ENCODE measurements at places on chromosomes 7 and 10.

DNA sequence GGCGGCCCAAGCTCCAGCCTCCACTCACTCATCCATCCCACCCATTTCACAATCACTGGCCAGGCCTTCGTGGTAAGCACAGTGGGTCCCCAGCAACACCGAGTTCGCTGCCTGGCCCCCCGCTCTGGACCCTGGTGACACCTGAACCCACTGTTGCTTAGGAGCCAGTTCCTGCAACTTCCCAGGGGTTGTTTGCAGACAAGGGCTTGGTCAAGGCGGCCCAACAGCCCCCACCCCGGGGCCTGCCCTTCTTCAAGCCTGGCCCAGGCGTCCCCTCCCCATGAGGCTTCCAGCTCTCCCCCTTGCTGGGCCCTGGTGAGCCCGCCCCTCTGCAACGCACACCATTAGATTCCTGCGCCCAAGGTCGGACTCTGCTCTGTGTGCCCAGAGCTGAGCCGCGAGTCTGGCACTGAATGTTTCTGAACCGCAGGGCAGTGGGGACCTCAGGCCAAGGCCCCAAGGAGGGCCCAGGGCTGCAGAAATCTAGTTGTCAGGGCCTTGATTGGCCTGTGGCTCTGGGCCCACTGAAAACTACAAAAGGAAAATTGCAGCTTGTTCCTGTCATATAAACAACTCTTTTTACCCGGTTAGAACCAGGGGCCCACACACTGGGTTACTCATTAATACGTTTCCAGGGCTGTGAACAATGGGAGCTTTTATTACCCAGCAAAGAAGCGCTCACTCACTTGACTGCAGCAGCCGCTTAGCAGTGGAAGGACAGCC is 2.1 kb upstream of the COX19 start:
- DNase-seq = peak; percentile 65

DNA sequence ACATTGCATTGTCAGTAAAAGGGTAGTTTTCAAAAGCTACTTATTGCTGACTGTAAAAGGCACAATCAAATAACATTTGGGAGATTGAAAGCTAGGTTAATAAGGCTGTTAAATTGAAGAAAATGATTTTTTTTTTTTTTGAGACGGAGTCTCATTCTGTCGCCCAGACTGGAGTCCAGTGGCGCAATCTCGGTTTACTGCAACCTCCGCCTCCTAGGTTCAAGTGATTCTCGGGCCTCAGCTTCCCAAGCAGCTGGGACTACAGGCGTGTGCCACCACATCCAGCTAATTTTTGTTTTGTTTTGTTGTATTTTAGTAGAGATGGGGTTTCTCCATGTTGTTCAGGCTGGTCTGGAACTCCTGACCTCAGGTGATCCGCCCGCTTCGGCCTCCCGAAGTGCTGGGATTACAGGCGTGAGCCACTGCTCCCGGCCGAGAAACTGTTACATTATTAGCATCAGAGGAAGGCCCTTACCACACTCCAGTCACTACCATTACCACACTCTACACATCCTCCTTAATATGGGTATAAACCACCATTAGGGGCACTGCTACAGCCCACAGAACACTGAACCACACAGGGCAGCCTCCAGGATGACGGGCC is 1.0 kb downstream of the CYP51A1 start:
- DNase-seq = no peak

GRCh38 chr7:135601182-135601581 is 43.5 kb downstream of the NUP205 start:
- DNase-seq = no peak

GRCh38 chr10:114115661-114116445 is 58.1 kb downstream of the CCDC186 start:
- peak; percentile 32 for DNase-seq

- DNase-seq = no peak
Measured at GRCh38 chr10:57333880-57334279, 933.8 kb downstream of the IPMK start.

GRCh38 chr7:21986096-21986495 is 40.4 kb upstream of the CDCA7L start:
- no peak for DNase-seq

- no peak for DNase-seq
Measured at GRCh38 chr7:132009778-132010177, 453.4 kb upstream of the PODXL start.

DNA sequence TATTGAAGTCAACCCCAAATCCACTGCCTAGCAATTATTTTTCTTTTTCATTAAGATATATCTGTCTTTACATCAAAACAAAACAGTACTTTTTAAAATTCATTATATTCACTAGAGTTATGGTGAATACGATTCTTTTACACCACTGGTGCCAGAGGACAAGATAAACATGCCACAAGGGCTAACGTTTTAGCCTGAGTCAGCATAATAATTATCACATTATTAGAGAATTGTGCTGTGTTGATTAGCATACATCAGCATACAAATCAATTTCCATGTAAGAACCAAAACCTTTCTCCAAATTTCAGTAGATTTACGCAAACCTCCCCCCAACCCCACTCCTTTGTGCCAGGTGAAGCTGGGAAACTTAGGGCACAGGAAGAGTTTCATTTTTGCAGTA is 131.1 kb upstream of the TMEM106B start:
- DNase-seq = no peak

DNA sequence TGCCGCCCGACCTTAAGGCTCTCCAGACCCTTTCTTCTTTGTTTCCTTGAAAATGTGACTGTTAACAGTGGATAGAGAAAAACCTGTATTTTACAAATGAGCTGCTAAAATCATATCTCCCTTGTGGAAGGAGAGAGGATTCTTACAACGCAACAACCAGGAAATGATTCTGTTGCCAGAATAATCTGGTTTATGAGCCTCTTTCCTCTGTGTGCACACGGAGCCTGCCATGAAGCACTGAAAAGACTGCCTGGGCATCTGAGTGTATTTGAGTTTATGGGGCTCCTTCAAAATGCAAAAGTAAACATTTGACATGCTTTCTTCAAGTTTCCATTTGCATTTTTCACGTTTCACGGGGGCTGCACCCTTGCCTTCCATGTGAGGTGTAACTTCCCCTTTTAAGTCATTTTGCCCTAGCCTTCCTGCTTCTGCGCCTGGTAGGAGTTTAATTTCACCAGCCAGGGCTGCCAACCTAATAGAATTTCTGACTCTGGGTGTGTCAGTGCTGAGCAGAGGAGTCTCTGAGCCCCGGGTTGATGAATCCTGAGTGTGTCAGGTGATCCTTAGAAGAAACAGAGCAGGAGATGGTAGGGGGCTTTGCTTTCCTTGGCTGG is 101.2 kb downstream of the GRB10 start:
- peak; percentile 83 for DNase-seq

DNA sequence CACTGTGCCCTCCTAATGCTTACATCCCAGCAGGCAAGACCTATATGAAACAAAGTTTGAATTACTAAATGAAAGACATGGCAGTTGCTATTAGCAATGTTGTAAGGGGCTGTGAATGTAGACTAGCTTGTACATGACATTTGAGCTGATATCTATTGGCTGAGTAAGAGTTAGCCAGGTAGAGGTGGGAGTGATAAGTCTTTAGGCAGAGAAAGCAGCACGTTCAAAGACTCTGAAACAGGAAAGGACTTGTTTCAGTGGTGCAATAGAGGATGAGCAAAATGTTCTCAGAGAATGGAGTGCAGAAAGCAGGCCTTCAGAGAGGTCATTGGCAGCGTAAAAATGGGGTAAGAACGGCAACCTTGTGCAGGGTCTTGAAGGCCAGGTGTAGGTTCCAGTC is 687.6 kb downstream of the AUTS2 start:
- no peak for DNase-seq

DNA sequence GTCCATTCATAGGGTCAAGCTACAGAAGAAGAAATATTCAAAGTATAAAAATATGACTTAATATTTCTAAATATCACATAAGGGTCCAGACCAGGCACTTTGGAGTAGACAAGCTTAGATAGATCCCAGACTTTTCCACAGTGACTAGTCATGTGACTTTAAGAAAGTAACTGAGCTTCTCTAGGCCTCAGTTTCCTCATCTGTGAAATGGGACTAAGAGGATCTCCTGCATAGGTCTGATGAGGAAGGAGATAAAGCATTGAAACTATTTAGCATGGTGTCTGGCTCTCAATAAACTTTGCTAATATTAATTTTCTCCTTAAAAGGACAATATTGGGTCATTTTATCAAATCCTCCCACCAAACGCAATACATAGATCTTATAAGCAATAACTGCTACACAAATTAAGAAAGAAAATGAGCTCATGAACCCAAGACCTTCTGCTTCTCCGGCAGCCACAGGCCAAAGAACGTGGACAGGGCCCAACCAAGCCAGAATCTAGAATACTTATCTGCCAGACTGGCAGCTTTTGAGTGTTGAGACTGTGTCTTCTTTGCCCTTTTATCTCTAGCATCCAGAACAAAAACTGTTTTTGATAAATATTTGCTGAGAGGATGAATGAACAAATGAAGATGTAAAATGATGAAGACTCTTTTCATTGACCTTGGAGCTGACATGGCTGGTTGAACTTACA is 1.6 kb upstream of the TARP start:
- DNase-seq = no peak

DNA sequence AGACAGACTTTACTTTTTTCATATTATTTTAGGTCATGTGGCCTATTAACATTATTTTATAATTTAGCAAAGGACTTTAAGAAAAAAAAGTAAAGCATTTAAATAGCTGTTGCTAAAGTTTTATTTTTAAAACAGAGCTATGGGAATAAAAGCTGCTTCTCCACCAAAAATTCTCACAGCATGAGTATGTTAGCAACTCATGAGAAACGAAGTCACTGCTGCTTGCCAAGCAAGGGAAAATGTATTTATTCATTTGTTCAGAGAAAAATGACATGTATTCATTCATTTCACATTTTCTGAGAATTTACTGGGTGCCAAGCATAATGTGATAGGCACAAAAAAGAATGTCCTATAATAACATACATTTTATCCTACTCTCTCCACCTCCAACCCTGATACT is 5.1 kb downstream of the LRRC72 start:
- DNase-seq = no peak

GRCh38 chr7:99643464-99643863 is 26.7 kb downstream of the ZSCAN25 start:
- no peak for DNase-seq

DNA sequence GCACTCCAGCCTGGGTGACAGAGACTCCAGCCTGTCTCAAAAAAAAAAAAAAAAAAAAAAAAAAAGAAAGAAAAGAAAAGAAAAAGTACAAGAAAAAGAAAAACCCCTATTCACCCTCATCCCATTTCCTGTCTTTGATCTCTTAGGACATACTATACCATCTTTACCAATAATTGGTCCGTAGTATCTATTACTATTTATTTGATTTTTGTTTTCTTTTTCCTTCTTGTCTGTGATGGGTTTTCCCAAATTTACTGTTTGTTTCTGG is 41.6 kb downstream of the PDIA4 start:
- no peak for DNase-seq

GRCh38 chr10:126504063-126504760 is 115.9 kb upstream of the ADAM12 start:
- peak; percentile 6 for DNase-seq

- DNase-seq = no peak
Measured at GRCh38 chr7:101863598-101863997, 46.2 kb downstream of the CUX1 start.

DNA sequence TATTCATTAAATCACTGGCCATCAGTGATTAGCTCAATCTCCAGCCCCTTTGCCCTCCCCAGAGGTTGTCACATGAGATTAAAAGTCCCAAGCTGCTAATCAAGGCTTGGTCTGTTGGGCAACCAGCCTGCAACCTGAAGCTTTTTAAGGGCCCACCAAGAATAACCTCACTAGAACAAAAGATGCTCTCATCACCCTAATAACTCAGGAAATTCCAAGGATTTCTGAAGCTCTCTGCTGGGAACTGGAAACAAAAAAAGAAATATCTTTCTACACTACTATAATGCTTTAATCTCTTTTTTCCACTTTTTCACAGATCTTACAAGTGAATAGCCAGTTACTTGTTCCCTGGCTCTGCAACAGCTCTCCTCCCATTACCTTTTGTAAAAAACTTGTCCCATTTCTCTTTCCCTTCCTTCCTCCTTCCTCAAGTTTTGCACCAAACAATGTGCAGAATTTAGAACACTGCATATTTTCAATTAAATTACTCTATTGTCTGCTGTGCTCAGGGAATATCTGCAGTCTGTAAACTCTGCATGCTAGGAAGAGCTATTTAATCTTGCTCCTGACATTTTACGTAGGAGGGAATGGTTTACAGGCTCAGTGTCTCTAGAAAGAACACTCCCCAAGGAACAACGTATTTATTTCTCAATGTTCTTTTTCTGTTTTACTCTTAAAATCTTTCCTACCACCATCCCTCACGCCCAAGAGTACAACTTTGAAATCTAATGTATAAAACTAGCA is 169.1 kb downstream of the IMMP2L start:
- no peak for DNase-seq

- DNase-seq = peak; percentile 30
Measured at GRCh38 chr7:140326116-140326928, 72.0 kb downstream of the SLC37A3 start.

DNA sequence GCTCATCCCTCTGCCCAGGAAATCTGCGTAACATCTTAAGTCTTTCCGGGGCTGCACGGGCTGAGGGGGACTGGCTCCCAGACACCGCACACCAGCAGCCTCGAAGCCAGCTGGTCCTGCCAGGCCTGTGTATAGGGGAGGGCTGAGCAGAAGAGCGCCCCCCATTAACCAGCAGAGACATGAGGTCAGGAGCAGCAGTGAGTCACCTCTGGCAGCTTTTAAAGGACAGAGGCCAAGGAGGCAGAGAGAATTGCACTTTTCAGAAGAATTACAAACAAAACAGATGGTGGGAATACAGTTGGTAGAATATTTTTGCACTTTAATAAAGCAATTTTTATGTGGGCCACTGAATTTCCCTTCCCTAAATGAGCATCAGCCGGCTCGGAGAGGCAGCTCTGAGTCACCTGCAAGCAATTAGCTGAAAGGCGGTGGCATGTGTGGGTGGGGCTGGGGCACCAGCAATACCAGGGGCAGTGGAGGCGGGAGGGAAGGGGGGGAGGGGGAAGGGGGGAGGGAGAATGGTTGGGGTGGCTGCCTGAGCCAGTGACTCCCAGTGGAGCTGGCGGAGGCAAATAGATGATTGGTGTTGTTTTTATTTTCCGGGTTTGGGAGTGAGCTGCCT is 39.1 kb downstream of the GOLGA7B start:
- DNase-seq = peak; percentile 78

DNA sequence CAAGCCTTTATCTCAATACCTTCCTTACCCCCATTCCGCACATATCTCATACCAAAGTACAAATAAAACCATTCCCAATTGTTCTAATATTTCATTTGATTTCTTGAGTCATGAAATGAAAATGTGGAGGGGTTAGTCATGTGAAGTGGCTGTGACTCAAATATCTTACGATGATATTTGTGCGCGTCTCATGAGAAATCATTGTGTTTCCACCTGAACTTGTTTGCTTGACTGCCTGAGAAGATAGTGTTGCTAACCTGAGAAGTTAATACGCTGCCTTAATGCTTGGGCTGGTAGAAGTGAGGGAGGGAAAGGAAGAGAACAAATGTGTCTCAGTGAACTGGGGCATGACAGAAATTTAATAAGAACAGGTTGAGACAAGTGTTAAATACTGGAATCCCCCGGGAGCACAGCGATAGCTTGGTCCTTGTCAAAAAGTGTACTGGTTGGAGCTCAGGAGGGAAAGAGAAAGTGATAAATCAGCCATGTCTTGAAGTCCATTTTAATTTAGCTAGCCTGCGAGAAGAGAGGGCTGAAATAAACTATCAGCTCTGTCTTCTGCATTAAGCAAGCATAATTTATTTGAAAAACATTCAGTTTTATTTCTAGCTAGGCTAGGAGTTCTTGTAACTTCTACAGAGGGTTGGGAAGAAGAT is 7.2 kb upstream of the EPHA1 start:
- DNase-seq = no peak

- no peak for DNase-seq
Measured at GRCh38 chr7:52271703-52272102, 763.7 kb upstream of the POM121L12 start.

Measured in DMS153 (cell line).